ENCODE measurements at places on chromosomes 7 and 10. TPM values are rescaled to one million over a fixed set of nuclear protein-coding genes. Genes with fewer than 3 reads are reported as not detected.

The NRAP gene
- not detected for total RNA-seq

The IDI2 gene
- total RNA-seq, result not detected

The OR2A12 gene
- total RNA-seq, result not detected

The PON1 gene
- not detected for total RNA-seq

The SFXN3 gene
- 73.4 TPM for total RNA-seq

The TNPO3 gene
- total RNA-seq, result 80.3 TPM

The EPO gene
- not detected for total RNA-seq

The FRAT2 gene
- 10.1 TPM for total RNA-seq

The ADCY1 gene
- 0.40 TPM for total RNA-seq

The CPA1 gene
- not detected for total RNA-seq

All from thoracic aorta endothelial cell (primary cell).